Omental fat pad (tissue), 4 donors: ENCODE measurements at places on chromosomes 4 and X.

GRCh38 chr4:147843162-147843561, 111.3 kb downstream of the ARHGAP10 start:
- DNase-seq = no peak

DNA sequence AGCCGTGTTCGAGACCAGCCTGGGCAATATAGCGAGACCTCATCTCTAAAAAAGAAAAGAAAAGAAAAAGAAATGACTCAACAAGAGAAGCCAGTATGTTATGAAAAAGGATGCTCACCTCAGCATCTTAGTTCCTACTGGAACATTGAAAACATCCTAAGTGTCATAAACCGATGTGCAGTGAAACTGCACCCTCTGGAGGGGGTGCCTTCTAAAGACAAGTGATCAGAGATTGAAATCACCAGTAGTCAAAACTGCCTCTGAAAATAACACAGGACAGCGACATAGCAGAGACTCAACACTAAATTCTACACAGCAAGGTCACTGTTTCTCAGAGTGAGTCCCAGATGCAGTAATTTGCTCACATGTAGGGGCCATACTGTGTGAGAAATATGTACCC, 28.0 kb upstream of the ATP6AP2 start:
- DNase-seq = no peak

- DNase-seq = no peak
These were observed 41.0 kb downstream of the ACSL1 start for GRCh38 chr4:184784628-184785257.

- DNase-seq = no peak
These were observed 2.4 kb downstream of the FAM241A start for GRCh38 chr4:112147697-112148096.

GRCh38 chrX:46647251-46647650, 73.7 kb downstream of the CHST7 start:
- no peak for DNase-seq

GRCh38 chr4:38287101-38287851, 327.1 kb downstream of the PTTG2 start:
- DNase-seq = no peak

DNA sequence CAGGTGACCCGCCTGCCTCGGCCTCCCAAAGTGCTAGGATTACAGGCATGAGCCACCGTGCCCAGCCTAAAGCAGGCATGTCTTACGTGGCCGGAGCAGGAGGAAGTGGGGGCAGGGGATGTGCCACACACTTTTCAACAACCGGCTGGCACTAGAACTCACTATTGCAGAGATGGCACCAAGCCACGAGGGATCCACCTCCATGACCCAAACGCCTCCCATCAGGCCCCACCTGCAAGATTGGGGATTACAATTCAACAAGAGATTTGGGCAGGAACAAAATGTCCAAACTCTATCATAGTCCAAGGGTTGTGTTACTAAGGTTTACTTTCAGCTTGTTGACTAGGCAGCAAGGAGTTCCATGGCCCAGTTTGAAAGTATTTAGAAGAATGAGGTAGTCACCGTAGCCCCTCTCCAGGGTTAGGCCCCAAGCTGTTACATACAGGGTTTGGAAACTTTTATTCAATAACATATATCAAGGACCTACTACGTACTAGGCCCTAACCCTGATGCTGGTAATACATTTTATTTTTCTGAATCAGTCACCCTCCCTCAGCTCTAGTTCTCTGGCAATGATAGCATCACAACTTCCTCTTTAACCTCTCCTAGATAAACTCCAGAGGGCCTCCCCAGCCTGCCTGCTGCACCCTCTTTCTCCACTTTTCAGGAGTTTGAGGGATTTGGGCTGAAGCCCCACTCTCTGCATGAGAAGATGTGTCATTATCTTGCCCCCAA, 18.0 kb upstream of the TBC1D14 start:
- DNase-seq = no peak

DNA sequence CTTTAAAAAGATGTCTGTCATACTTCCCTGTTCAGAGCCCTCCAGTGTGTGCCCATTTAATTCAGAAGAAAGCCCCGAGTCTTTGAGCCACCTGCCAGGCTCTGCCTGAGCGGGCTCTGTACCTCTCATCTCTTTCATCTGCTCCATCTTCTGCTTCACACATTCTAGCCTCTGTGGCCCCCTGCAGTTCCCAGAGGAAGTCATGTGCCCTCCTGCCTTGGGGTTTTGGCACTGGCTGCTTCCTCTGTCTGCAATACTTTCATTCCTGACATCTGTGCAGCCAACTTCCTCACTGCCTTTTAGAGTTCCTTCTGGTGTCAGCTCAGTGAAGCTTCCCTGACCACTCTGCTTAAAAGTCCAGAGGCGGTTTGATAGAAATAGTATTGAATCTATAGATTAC, 6.2 kb upstream of the STK32B start:
- DNase-seq = no peak

DNA sequence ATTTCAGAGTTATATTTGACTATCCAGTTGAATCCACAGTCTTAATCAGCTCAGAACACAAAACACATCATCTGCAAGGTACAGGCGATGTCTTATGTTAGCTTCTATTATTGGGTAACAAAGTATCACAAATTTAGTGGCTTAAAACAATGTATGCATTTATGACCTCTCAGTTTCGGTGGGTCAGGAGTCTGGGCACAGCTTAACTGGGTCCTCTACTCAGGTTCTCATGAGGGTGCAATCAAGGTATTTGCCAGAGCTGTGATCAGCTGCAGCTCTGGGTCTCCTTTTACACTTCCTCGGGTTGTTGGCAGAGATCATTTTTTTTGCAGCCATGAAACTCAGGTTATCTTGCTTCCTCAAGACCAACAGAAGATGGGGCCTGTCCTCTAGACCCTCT, 498.9 kb downstream of the IDS start:
- DNase-seq = no peak

DNA sequence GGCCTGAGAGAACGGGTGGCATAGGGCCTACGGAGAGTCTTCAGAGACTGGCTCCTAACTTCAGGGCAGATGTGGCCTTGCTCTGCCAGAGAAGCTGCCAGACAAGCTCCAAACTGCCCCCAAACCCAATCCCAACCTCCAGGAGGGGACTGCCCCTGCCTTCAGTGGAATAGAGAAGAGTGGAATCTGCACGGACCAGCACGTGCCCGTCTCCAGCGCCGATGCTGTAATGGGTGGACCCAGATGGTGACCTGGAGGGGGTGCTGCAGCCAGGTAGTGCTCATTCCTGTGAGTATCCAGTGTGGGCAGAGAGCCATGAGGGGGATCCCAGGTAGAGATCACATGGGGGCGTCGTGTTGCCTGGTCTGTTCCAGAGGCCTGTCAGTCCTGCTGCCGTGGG, 73.2 kb upstream of the NKX1-1 start:
- no peak for DNase-seq

DNA sequence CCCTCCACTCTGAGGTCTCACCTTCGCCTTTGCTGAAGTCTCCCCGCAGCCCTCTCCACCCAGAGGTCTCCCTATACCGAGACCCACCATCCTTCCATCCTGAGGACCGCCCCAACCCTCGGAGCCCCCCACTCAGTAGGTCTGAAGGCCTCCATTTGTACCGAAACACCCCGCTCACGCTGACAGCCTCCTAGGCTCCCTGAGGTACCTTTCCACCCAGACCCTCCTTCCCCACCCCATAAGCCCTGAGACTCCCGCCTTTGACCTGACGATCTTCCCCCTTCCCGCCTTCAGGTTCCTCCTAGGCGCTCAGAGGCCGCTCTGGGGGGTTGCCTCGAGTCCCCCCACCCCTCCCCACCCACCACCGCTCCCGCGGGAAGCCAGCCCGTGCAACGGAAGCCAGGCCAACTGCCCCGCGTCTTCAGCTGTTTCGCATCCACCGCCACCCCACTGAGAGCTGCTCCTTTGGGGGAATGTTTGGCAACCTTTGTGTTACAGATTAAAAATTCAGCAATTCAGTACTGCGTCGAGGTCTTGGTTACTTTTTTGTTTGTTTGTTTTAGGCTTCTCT, 5.0 kb downstream of the SOD3 start:
- DNase-seq = no peak

DNA sequence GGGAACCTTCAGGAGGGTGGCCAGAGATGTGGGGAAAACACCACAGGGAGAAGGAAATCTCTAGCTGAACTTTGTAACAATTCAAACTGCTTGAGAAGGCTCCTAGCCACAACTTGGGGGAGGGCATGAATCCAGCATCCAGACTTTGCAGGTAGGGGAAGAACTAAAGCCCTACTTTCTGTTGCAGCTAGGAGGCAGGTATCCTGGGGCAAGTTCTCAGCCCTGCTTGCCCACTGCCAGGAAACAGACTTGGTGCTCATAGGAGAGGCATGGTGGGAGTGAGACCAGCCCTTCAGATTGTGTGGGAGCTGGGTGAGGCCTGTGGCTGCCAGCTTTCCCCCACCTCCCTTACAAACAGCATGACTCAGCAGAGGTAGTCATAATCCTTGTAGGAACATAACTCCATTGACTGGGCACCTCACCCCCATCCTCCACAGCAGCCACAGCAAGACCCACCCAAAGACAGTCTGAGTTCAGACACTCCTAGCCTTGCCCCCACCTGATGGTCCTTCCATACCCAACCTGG, 209.5 kb upstream of the CPEB2 start:
- DNase-seq = no peak

- no peak for DNase-seq
These were observed 105.2 kb downstream of the UCHL1 start for GRCh38 chr4:41361794-41362526.

GRCh38 chr4:176340871-176341685, 21.3 kb downstream of the SPCS3 start:
- DNase-seq = no peak

- no peak for DNase-seq
These were observed 472.8 kb upstream of the BOD1L1 start for GRCh38 chr4:14100349-14100748.

- no peak for DNase-seq
These were observed 24.7 kb upstream of the PBDC1 start for GRCh38 chrX:76148041-76148665.

GRCh38 chrX:107715331-107716117, 60.1 kb downstream of the TSC22D3 start:
- DNase-seq = no peak

DNA sequence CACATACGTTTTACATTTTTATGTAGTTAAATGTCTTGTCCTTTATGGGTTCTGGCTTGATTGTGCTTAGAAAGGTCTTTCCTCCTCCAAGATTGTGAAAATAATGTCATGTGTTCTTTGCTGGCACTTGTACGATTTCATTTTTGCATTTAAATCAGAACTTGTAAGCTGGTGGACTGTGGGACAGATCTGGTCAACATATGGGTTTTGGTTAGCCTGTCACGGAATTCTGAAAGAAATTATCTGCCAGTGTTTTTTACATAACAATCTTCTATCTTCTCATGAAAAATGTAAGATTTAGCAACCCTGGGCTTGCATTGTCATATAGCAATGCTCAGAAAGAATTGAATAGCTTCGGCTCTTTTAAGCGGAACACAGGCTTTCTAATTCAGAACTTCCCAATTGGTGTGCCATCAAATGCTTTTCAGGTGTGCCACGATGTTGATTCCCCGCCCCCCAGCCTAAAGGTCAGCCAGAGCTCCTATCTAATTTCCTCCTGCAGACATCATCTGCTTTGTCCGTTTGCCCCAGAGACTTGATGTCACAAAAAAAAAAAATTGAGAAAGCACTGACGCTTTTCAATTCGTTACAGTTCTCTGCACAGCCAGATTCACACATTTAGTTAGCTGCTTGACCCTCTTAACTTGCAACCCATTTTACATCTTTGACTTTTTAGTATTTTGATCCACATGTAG, 16.2 kb downstream of the AFF1 start:
- DNase-seq = no peak

DNA sequence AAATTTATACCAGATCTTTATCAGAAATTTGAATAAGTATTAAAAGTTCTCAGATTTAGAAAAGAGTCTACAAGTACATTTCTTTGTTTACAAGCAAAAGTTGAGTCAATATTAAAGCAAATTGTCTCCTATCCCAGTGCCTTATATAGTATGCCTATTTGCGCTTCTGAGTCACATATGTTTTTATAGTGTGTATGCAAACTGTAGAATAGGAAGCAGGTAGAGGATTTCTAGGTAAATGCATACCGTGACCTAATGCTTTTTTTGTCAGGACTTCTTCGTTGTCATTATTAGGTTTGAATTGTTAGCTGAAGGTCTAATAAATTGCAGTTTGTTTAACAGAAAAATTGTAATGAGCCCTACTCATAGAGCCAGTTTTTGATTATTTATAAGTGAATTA, 22.2 kb downstream of the CEP44 start:
- no peak for DNase-seq

GRCh38 chrX:17984415-17984814, 123.3 kb upstream of the RAI2 start:
- no peak for DNase-seq

DNA sequence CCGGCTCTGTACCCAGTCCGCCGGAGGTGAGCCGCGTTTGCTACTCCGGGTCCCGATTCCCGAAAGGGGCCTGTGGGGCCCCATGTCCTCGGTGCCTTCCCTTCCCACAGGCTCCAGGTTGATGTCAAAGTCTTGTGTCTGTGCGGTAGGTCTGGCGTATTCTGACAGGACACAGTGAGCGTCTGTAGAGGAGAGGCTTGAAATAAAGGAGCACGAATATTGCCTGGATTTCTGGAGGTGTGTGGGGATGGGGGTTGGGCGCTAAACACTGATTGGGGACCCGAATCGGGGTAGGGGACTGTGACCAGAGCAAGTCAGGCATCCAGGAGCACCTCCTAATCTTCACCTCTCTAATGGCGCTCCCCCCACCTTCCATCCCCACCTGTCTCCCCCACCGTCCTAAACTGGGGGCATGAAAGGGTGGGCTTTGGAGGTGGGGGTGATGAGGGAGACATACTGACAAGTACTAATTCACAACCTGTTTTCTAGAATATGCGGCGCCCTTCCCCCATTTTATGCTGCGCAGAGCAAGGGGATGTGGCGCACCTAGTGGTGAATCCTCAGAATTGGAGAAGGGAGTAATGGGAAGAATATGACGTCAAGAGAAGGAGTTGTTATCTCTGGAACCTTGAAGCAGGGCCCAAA, 855 bp downstream of the GPRASP2 start:
- no peak for DNase-seq

GRCh38 chrX:13216139-13216538, 103.7 kb downstream of the ATXN3L start:
- DNase-seq = no peak

- DNase-seq = no peak
These were observed 176.9 kb downstream of the PDHA2 start for GRCh38 chr4:96016634-96017299.

- no peak for DNase-seq
These were observed 57.5 kb upstream of the C1QTNF7 start for GRCh38 chr4:15370296-15370695.

- DNase-seq = no peak
These were observed 132.6 kb downstream of the TET2 start for GRCh38 chr4:105279314-105279713.

DNA sequence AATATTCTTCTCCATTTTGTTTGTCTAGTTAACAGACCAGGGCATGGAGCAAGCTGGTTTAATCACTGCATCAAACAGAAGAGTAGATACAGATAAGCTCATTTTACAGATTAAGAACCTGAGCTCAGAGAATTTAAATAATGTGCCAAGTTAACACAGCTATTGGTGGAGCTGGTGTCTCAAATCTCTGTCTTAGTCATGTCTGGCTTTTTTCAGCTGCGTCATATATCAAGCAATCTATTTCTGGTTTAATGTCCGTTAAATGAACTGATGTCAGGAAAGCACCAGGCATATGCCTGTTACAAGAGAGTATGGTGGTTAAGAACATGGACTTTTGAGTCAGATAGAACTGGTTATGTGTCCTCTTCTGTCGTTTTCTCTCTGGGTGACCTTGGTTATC, 79.8 kb upstream of the ADGRA3 start:
- DNase-seq = no peak

GRCh38 chr4:108965016-108965415, 202.2 kb upstream of the ETNPPL start:
- no peak for DNase-seq

GRCh38 chrX:34918856-34919255, 23.7 kb upstream of the FAM47B start:
- DNase-seq = no peak
